GM20000 (cell line): ENCODE measurements at places on chromosomes 12 and 14.

DNA sequence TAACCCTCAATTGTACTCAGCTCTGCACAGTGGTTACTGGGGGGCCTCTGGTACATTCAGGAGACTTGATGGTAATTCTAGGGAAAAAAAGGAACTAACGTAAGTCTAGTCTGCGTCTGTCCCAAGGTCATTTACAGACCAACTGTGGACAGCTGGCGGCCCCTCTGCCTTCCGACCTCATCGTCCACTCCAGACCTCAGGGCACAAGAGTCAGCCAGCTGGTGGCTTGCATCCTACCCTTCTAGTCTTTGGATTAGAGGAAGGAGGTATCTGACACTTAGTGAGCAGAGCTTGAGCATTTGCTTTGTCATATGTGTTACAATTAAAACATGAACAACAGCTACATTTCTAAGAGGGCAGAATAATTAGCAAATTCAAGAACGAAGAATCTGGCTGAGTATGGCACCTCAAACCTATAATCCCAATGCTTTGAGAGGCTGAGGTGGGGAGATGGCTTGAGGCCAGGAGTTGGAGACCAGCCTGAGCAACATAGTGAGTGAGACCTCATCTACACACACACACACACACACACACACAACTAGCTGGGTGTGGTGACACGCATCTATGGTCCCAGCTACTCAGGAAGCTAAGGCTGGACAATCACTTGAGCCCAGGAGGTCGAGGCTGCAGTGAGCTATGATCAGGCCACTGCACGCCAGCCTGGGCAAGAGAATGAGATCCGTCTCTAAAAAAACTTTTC is 36.5 kb downstream of the SSH1 start:
- DNase-seq: no peak

DNA sequence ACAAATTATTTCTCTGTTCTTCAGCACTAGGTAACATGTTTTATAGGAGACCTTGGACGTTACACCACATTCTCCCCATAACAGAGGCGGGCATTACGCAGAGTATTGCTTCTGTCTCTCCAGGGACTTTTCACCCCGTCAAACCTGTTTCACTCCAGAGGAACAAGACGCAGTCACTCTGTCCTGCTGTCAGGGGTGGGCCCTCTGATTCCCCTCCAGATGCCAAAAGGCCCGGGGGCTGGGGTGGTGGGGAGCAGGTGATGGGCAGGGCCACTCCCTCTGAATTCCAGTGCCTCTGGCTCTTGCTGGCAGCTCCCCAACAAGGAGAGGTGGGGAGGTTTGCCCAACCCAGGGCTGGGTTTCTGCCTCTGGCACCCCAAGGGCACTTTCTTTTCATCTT is 71.9 kb downstream of the NTF3 start:
- DNase-seq: no peak

DNA sequence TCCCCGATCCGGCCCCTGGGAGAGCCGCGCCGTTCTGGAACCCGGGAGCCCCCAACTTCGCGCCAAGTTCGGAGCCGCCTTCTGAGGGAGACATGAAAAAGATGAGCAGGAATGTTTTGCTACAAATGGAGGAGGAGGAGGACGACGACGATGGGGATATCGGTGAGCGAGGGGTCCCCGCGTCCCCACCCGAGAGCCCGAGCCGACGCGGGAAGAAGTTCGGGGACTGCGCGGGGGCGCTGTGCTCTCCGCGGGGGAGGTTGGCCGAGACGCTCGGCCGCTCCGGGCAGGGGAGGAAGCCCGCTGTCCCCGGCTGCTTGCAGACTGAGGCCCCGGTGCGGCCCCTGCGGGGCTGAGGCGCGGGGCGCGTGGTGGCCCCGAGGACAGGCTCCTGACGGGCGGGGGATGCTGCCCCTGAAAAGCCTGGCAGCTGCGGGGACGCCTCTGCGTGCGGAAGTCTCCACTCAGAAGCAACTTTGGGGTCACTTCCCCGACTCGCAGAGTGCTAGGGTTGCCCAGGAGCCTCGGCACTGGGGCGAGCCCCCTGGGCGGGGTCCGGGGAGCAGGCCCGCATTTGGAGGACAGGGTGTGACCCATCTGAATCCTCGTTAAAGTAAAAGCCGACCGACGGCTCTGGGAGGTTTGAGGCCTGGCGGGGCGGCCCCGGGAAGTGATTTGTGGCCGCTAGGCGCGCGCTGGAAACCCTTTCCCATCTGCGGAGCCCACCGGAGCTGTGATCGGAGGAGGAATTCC is 511 bp downstream of the ANO6 start:
- DNase-seq: peak; percentile 73

DNA sequence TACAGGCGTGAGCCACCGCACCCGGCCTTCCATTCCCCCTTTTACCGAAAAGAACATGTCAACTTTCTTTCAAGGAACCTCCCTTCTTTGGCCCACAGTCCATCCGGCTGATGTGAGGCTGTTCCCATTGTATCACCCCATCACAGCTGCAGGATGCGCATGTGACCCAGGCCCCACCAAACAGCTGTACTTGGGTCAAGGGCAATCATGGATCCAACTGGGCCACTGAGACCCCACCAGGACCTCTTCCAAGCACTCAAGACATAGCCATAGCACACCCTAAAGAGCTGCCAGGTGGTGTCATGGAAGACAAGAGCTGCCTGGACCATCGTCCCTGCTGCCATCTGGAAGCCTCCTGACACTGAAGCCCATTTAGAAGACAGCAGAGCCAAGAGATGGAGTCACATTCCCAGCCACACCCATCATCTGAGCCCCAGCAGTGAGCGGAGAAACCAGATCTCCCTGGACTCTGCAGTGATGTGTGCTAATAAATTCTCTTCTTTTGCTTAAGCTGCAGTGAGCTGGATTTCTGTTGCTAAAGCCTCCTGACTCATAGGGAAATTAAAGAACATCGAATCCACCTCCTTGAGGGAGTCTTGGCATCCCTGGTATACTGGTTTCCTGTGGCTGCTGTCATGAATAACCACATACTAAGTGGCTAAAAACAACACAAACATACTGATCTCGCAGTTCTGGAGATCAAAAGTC is 105.6 kb downstream of the KSR2 start:
- no peak for DNase-seq

DNA sequence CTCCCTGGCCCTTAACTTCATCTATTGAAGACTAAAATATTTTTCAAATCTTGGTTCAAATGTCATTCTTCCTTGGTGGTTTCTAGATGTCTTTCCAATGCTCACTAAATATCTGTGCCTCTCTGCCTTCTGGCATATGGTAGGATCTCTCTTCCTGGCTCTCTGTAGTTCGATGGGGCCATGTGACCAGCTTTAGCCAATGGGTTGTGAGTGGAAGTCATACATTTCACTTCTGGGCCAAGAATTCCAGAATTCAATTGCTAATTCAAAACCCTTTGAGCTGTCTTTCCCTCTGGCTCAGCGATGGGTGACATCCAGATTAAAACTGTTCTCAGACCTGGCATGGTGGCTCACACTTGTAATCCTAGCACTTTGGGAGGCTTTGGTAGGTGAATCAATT is 25.8 kb upstream of the CTDSP2 start:
- no peak for DNase-seq

DNA sequence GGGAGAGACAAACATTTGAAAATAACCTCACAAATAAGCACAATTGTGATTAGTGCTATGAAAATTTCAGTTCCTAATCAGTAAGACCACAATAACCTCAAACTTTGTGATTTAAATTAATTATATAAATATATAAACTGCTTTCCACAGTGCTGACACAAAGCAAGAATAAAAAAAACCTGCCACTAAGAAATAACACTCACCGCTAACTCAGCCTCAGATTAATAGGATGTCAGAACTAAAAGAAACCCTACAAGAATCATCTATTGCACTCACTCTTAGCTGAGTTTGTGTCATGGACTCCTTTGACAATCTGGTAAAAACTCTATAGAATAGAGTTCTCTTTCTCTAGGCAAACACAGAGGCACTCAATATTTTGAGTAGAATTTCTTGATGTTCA is 68.4 kb downstream of the SLC41A2 start:
- no peak for DNase-seq

DNA sequence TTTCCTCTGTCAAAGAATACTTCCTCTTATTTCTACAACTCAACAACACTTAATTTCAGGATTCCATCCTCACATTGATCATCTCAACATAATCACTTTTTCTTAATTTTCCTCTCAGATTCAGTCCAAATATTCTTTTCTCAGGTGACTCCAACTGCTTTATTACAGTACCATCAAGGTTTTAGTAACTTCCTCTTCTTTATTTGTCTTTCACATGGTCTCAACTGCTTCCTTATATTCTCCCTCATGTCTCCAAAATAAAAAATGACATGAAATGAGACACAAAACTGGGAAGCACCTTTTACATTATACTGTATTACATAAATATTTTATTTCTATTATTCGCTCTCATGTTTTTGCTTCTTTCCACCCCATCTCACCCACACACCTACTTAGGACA is 55.5 kb downstream of the PPP2R5E start:
- no peak for DNase-seq

DNA sequence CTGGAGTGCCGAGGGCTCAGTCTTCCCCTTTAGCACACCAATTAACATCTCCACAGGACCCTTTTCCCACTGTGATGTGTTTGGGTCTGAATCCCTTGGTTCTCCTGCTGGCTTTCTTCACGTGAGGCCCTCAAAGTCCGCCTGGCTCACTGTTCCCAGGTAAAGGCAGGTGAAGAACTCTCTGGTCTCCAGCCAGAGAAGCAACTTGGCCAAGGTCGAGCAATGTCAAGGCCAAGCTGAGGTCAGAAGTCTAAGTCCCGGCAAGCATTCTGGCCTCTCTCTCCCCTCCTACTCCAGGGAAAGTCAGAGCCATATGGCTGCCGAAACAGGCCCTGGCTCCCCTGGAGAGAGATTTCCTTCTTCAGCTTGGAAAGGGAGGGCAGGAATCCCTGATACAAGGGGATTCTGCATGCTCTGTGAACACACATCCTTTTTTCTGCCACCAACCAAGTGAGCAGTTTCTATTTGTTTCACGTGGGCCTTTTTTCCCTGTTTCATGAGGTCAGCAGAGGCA is 61.4 kb upstream of the ESRRB start:
- no peak for DNase-seq

- DNase-seq: no peak
These were observed 47.9 kb downstream of the ST8SIA1 start for GRCh38 chr12:22286569-22286968.

DNA sequence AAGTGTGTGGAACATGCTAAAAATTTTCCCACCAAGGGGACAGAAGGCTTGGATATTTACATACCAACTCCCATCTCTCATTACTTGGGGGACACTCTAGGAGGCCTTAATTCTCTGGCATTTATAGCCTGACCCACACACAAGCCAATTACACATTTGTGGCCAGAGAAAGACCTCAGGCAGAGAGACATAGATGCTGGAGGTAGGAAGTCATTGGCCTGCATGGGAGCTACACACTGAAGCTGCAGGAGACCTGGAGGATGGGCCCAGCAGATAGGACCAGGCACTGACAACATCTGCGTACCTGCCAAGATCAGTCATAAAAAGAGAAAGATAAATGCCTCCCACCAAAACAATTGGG is 61.7 kb downstream of the TBX5 start:
- no peak for DNase-seq

- DNase-seq: no peak
These were observed 83.4 kb downstream of the STXBP6 start for GRCh38 chr14:24966579-24966964.

DNA sequence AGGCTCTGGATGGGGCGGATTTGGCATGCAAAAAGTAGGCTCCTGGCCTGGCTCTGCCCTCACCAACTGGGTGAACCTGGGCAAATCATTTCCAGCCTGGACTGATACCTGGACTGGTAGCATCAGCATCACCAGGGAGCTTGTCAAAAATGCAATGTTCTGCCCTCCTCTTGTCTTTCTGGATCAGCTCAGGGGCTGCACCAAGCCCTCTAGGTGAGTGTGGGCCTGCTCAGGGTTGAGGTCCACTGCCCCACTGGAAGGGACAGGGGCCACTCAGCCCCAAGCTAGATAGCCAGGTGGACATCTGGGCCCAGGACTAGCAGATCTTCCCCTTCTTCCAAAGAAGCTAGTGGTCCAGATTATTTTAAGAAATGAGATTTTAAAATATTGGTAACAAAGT is 99.6 kb downstream of the RBM19 start:
- no peak for DNase-seq

GRCh38 chr14:84969501-84969900 is 560.4 kb upstream of the FLRT2 start:
- DNase-seq: no peak

DNA sequence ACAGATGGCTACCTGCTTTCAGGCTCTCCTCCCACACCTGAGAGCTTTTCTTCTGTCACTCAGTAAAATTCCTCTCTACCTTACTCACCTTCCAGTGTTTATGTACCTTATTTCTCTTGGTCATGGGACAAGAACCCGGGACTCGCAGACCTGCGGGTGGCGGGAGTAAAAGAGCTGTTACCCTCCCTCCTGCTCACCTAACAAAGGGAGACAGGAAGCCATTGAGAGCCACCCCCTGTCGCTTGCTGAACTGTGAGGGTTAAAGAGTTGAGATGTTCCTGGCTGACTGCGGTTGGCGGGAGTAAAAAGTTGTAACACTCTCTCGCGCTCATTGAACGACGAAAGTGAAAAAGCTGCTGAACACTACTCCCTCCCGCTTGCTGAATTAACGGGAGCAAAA is 1935.1 kb upstream of the FLRT2 start:
- no peak for DNase-seq

- DNase-seq: no peak
These were observed 11.1 kb downstream of the GALNT16 start for GRCh38 chr14:69270795-69271708.

DNA sequence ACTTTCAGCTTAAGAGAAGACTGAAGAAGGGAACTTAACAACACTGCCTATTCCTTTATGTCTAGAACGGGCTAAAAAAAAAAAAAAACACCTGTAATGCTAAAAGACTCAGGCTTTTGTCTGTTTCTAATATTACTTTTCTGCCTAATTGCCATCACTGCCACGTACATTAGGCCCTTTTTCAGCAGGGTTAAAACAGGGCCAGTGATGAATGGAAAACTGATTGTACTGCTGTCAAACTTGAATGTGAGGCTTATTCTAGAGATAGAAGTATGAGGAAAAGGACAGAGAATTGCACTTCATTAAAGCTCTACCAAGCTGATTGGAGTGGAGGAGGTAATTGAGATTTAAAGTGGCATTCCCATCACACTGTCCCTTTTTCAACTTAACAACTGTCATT is 535.8 kb downstream of the PRKD1 start:
- no peak for DNase-seq

- DNase-seq: no peak
These were observed 211.7 kb downstream of the TMTC2 start for GRCh38 chr12:82898441-82898840.

DNA sequence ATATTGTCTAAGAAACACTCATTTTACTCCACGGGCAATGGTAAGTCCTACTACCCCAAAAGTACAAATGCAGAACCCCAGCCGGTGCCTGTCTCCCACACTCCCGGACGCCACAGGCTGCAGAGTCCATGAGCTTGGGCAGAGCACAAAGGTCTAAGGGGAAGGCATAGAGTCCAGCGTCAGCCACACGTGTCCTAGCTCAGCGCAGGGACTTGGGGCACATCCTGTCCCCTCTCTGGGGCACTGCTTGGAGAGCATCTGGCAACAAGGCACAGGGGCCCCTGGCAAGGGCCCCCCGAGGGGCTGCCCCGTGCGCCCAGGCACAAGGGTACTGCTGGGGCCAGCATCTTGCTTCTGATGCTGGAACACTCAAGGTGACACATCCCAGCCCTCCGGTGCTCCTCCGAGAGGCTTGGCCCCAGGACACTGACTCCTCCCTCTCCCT is 58.4 kb downstream of the BCL11B start:
- DNase-seq: no peak

GRCh38 chr14:74038020-74038859 is 19.1 kb downstream of the BBOF1 start:
- DNase-seq: peak; percentile 50
